ENCODE measurements at places on chromosomes 5 and 9. TPM values are rescaled to one million over a fixed set of nuclear protein-coding genes. Genes with fewer than 3 reads are reported as not detected.

DNA sequence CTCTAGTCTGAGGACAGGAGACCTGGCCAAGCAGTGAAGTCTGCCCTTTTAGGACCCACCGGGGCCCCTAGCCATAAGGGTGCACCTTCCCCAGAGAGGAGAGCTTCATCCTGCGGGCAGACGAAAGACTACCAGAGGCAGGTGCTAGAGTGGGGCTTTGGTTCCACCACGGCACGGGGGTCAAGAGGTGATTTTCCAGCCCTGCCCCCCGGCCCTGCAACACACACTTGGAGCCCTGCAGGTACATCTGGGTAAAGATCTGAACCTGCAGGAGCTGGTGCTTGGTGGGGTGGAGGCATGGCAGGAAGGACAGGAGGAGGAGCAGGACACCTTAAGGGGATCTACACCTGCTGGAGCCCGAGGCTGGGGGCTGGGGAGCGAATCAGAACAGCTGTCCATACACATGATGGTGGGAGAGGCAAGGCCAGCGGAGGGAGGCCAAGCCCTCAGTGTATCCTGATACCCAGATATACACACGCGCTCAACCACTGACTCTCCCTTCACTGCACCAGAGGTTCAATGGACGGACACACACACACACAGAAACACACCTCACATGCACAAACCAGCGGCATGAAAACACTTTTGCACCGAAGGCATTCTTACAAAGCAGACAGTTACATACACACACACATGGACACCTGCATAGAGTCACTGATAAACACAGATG is 98.4 kb upstream of the MVB12B start:
- no peak for DNase-seq

GRCh38 chr5:180098526-180098925 is 27.0 kb upstream of the RNF130 start:
- DNase-seq: no peak

GRCh38 chr9:83665580-83666200 is 42.1 kb downstream of the UBQLN1 start:
- no peak for DNase-seq

DNA sequence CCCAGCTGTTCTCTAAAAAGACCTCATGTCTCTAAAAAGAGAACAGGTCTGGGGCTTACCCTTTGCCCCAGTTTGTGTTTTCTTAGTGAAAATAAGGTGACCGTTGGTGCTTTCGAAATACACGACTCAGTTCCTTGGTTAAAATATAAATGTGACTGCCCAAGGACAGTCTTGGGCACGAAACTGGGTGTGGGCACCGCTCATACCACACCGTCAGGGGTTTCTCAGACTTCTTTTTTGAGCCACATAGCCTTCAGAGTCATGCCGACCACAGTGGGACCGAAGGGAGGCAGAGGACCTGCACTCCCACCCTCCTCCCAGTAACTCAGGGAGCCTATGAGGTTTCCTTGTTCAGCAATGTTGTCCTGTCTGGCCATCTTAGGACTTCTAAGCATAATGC is 6.5 kb downstream of the SNX18 start:
- no peak for DNase-seq

- peak; percentile 10 for DNase-seq
Measured at GRCh38 chr5:81835814-81836367, 85.0 kb upstream of the SSBP2 start.

- no peak for DNase-seq
Measured at GRCh38 chr9:84671586-84672521, 2.3 kb downstream of the NTRK2 start.

- no peak for DNase-seq
Measured at GRCh38 chr5:159788835-159789331, 127.4 kb upstream of the ADRA1B start.

GRCh38 chr5:175742290-175742994 is 84.6 kb downstream of the HRH2 start:
- DNase-seq: no peak

DNA sequence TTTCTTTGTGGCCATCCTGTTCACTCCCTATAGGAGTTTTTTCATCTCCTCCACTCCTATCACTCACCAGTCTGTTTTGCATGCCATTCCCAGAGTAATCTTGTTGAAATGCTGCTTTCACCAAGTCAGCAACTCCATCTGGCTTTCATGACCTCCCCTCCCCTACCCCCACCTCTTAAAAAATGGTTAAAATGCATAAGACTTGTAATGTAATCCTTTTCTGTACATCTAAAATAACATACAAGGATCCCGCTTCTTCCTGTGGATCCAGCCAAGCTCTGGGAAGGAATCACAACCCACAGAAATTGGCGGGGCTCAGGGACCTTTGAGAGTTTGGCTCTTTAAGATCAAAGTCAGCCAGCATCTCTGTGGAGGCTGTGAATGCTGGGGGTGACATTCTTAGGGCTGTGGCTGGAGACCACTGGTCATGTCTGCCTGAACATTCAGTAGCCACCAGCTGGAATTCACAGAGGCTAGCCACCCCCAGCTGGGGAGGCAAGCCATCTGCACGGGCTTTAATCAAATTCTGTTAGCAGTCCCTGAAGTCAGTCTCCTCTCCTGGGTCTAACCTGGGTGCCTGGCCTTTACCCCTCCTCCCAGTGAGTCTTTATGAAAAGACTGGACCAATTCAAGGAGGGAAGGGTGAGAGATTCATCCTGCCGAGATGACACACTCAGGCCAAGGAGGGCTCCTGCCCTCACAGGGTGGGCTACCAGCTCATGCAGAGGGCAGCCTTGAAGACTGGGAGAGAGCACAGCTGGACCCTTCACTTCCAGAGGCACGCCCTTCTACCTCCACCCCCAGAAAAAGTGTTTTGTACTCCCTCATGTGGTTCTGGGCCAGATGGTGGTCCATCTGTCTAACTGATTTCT is 132.9 kb downstream of the LIFR start:
- DNase-seq: no peak

DNA sequence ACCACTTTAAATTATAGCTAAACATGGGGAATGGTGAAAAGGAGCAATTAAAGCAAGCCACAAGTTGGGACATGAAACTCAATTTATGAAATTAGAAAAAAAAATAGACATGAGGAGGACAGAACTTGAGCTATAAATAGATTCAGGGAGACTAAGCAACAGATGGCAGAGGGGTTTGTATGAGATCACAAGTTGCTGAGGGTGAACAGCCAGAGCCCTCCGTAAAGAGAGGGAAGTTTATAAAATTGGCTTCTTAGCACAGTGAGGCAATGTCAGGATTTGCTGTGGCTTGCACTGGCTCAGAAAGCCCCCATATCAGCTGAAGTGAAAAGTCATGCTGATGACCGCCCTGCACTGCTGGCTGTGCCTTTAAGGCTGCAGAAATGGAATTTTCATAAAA is 443.4 kb upstream of the CD180 start:
- no peak for DNase-seq

DNA sequence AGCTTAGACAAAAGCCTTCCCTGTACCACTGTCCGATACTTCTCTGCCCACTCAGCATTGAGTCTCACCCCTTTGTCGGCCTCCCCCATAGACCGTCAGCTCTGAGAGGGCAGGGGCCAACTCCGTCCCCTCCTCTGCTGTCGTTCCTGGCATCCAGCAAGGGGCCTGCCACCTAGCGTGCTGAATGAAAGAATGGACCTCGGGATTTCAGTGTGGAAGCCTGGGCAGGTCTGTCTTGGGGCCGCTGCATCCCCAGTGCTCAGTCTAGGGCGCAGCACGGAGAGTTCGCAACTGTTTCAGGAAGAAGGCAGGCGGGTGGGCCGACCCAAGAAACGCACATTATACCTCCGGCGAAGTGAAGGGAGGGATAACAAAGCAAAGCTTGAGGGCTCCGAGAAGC is 1.5 kb upstream of the TOR1B start:
- DNase-seq: no peak

DNA sequence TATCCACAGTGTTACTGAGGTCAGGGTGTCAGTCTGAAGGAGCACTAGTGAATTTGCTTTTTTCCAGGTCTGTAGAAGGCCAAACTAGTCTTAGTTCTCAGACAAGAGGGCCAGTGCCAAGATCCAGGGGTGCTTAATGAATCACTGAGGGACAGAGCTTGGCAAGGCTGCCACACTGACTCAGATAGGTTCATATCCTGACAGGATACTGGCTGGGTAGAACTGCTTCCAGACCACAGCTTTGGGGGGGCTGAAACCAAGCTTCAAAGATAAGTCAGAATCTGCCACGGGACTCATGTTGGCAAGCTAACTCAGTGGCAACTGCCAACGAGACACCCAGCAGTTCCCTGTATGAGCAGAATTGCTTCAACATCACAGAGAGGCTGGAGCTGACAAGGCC is 1125.4 kb downstream of the EFNA5 start:
- no peak for DNase-seq

DNA sequence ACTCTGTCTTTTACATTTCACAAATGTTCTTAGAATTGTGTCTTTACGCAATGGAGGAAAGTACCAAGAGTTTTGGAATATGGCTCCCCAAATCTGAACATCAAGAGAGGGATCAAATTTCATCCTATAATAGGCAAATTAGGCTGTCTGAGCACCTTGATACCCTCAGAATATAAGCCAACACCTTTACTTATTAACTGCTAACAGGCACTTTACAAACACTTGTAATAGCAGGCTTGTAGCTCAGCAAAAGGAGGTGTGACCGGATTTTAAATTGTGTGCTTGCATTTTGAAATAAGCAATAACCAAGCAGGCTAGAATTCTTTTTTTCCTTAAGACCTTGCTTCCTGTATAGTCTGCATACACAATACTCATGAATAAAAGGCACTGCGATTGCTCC is 92.0 kb downstream of the ATP10B start:
- DNase-seq: no peak

DNA sequence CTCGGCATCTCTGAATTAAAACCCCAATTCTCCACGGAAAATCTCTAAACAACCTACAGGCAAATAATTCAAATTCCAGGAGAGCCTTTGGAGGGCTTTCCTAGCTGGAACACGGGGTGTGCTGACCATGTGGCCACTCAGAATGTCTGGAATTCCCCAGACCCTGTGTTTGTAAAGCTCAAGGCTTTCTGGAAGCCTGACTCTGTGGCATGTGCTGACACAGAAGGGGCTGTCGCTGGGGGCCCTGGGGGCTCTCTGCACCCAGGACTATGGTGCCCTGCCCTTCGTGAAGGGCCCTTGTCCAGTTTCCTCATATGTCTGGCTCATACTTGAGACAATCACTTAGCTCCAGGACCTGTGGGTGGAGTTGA is 29.0 kb upstream of the BOD1 start:
- peak; percentile 25 for DNase-seq

GRCh38 chr5:141691286-141691866 is 9.3 kb upstream of the ARAP3 start:
- DNase-seq: no peak

GRCh38 chr5:91955610-91956009 is 572.5 kb upstream of the ARRDC3 start:
- no peak for DNase-seq

Gene GRAMD2B
- 61.8 TPM for total RNA-seq

Gene NFX1
- total RNA-seq: 26.7 TPM

Gene TTC33
- 18.6 TPM for total RNA-seq

Gene B4GALT7
- total RNA-seq: 30.7 TPM
